ENCODE measurements at places on chromosomes 5 and 9.

DNA sequence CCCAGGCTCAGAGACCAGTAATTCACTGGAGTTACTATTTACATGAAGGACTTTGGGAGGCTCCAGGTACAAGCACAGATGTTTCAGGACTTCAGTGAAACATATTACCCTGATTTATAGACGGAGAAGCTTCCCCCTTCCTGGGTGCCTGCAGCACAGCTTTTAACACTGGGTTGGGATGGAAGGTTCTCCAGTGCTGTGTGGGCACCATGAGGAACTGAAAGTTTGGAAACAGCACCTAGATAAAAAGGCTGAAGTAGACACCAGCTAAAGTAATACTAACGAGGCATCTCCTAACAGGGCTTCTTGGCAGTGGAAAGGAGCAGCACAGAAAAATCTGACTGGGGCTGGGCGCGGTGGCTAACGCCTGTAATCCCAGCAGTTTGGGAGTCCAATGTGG, 70.7 kb downstream of the GCNT1 start:
- no peak for DNase-seq

- DNase-seq: no peak
Measured at GRCh38 chr9:32899761-32900160, 101.7 kb downstream of the APTX start.

DNA sequence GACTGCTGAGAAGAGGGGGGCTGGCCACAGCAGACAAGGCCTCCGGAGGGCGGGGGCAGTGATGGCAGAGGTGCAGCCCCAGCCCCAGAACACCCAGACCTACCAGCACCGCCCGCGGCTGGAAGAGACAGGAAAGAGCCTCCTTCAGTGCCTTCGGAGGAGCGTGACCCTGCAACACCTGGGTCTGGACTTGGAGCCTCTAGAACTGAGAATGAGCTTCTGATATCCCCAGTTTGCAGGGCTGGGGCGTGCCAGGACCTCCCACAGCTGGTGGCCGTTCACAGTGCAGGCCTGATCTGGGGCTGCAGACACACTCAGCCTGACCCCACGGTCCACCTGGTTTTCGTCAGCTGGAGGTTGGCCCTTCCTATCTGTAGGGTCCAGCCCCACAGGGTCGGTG, 9.1 kb downstream of the LCN10 start:
- no peak for DNase-seq

- DNase-seq: no peak
Measured at GRCh38 chr5:87751824-87752223, 339.1 kb upstream of the CCNH start.

GRCh38 chr5:351921-352245, 30.4 kb downstream of the AHRR start:
- no peak for DNase-seq

DNA sequence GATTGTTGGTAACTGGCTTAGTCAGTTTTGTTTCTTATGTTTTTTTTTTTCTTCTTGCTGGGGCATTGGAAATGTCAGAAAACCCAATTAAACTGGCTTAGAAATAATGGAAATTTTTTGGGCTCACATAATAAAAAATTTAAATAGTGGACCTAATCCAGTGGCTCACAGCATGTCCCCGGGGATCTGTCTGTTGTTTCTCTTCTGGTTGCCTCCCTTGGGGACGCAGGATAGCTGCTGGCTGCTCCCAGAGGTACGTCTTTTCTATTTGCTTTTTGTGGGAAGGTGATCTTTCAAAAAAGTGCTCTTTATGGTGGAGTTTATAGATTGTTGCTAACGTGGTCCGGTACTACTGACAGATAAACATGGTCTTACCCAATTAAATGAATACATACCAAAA, 52.2 kb downstream of the LMNB1 start:
- no peak for DNase-seq

DNA sequence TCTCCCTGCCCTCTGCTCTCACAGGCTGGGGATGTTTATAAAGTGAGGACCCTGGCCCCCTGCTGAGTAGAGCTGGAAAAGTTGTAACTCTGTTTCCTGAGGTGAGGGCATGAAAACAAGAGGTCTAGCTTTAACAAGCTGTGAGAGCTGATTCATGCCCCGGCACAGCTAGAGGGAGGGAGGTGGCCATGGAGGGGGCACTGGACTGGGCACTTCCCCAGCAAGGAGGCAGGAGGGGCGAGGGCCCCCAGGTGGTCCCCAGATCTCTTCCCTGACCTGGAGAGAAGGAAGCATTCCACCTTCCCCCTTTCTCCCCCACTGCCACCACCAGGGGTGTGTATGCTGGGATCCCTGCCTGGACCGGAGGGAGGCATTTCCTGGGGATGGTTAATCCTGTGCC, at the start of gene MSMP:
TSS of gene MSMP (minus strand) at position 13 of the 400 bp plus-strand sequence. CDS start 147 bp downstream, outside the sequence.
- DNase-seq: no peak

DNA sequence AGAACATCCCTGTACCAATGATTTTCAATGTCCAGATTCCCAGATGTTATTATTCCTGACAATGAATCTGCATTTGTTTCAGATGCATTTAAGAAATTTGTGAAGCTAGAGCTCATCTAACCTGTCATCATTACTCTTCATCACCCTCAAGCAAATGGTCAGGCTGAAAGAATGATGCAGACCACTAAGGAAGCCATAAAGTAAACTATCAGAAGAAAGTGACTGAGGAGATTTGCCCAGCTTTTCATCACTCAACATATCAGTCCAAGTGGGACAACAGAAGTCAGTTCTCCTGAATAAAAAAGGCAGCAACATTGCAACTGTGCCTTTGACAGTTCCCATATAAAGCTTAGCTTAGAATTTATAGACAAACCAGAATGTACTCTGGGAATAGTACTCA, 419.9 kb downstream of the PDE4D start:
- DNase-seq: no peak

DNA sequence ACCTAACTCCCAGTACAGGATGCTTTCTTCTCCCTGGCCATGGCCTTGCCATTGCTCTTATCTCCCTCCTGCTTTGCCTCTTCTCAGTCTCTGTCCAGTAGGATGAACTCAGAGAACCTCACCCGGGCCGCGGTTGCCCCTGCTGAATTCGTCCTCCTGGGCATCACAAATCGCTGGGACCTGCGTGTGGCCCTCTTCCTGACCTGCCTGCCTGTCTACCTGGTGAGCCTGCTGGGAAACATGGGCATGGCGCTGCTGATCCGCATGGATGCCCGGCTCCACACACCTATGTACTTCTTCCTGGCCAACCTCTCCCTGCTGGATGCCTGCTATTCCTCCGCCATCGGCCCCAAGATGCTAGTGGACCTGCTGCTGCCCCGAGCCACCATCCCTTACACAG, at the start of gene OR5C1:
TSS of gene OR5C1 (plus strand) at position 103 of the 400 bp plus-strand sequence. CDS start at position 103, 0 bp downstream.
- DNase-seq: no peak

GRCh38 chr9:134384811-134385479, 58.7 kb downstream of the RXRA start:
- no peak for DNase-seq

All from progenitor cell of endocrine pancreas (in vitro differentiated cells).